ENCODE measurements at places on chromosomes 7 and 10. TPM values are rescaled to one million over a fixed set of nuclear protein-coding genes. Genes with fewer than 3 reads are reported as not detected.

Gene ARHGAP19
- 15.8 TPM for total RNA-seq

Gene EFCAB10
- not detected for total RNA-seq

Gene CALML3
- not detected for total RNA-seq

Gene CPA2
- not detected for total RNA-seq

Gene ABCB1
- 0.67 TPM for total RNA-seq

Gene MEST
- 2.2 TPM for total RNA-seq
